GM12864 (cell line): ENCODE measurements at places on chromosomes 16 and 17.
A peak's percentile ranks its signal among the peaks of the same experiment; 100 is the strongest.

- no peak for DNase-seq
Measured at GRCh38 chr16:64428463-64429113, 693.3 kb downstream of the CDH11 start.

GRCh38 chr16:24838554-24839266 lies 7.1 kb upstream of the SLC5A11 start:
- DNase-seq: no peak

DNA sequence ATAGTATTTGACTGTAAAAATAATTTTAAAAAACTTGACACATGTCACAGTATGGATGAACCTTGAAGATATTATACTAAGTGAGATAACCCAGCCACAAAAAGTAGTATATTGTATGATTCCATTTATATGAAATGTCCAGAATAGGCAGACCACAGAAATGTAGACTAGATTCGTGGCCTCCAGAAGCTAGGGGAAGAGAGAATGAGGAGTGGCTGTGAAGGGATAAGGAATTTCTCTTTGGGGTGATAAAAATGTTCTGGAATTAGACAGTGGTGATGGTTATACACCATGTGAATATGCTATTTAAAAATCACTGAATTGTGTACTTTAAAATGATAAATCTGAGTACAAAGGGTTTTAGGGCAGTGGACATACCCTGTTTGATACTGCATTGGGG lies 253.1 kb upstream of the DYNLRB2 start:
- DNase-seq: no peak

DNA sequence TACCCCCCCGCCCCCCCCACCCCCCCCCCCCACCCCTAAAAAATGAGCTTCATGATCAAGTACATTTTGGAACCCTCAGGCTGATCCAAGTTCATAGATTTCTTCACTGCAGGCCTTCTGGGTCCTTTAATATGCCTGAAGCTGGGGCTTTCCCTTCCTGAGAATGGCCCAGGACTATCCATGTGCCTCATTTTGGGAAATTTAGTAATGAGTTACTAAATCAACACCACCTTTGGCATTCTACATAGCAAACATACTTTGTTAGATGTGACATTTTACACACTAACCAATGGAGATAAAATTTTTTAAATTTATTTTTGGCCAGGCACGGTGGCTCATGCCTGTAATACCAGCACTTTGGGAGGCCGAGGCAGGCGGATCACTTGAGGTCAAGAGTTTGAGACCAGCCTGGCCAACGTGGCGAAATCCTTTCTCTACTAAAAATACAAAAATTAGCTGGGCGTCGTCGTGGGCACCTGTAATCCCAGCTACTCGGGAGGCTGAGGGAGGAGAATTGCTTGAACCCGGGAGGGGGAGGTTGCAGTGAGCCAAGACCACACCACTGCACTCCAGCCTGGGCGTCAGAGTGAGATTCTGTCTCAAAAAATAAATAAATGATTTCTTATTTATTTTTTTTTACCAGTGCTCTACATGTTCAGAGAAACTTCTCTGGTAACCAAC lies 14.0 kb downstream of the HERPUD1 start:
- DNase-seq: no peak

- DNase-seq: no peak
Measured at GRCh38 chr16:87536795-87537142, 43.9 kb upstream of the ZCCHC14 start.

GRCh38 chr17:82138511-82138992 lies 40.5 kb upstream of the FASN start:
- no peak for DNase-seq

GRCh38 chr16:13039526-13039925 lies 138.1 kb downstream of the SHISA9 start:
- DNase-seq: no peak

- peak; percentile 51 for DNase-seq
Measured at GRCh38 chr16:67872631-67873434, at the start of gene EDC4. TSS of gene EDC4 (plus strand) at chr16:67873052. CDS start at chr16:67873262, 210 bp downstream.

DNA sequence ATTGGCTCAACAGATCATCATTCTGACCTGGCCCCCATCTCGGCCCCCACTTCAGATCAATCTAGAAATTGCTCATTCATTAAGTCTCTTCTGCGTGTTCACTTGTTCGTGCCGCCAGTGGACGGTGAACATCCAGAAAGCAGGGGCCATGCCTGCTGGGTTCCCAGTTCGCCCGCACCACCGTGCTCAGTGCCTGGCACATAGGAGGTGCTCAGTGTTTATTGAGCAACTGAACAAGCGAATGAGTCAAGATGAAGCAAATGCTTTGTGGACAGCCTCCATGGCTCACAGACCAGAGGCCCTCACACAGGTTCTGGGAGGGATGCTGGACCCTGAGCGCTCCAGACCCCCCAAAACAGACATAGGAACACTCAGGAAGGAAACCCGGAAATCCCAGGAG lies 13.9 kb downstream of the BEAN1 start:
- no peak for DNase-seq

GRCh38 chr17:39929646-39930407 lies 2.3 kb downstream of the LRRC3C start:
- no peak for DNase-seq

- peak; percentile 38 for DNase-seq
Measured at GRCh38 chr16:527015-527903, at the start of gene CAPN15. TSS of gene CAPN15 (plus strand) at chr16:527712. CDS start at chr16:546839, 19,127 bp downstream.

- DNase-seq: no peak
Measured at GRCh38 chr17:20926532-20926931, 116.3 kb downstream of the USP22 start.

DNA sequence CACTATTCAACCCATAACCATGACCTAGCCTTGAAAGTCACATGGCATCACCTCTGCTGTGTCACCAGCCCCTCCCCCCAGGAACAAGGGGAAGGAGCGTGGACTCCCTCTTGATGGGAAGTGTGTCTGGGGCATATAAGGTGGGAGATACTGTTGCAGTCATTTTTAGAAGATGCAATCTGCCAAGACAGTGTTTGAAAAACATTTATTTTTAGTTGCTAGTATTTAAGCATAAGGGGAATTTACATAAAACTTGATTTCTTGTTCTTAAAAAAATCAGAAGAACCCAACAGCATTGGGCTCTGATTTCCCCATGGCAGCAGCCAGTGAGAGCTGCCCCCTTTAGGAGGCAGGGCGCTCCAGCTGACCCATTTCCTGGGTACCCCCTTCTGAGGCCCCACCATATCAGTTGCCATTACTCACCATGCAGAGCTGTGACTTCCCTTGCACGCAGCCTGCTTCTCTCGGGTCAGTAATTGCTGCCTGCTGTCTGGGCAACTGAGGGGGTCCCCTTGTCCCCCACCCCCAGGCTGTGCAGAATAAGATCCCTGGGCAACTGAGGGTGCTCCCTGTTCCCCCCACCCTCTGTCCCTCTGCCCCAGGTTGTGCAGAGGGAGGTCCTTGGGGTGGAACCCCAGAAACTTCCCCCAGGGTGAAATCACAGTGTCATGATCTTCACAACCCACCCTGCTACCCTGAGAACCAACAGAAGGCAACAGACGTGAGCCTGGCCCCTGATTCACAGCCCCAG lies 11.8 kb upstream of the CDC42EP4 start:
- no peak for DNase-seq
